Osteoblast (primary cell): ENCODE measurements at places on chromosomes 4 and X.

GRCh38 chrX:98432413-98432812 is 1548.7 kb downstream of the RPA4 start:
- no peak for DNase-seq

GRCh38 chrX:154019061-154019621 is 561 bp downstream of the IRAK1 start:
- DNase-seq: peak; percentile 89

- no peak for DNase-seq
Measured at GRCh38 chr4:79603681-79604080, 195.7 kb upstream of the GK2 start.

DNA sequence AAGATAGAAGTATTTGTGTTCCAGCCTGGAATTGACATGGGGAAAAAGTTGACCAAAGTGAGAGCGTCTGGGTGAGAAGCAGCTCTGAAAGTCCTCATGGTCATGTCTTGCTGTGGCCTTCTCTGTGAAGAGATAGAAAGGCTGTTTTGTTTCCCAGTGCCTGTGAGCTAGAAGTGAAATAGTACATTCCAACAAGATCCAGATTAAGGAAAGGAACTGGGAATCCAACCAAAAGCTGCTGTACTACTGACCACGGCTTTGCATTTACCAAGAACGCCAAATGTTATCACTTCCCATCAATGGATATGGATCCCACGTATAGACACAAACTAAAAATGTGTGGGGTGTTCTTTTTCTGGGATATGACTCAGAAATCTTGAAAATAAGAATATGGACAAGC is 51.2 kb downstream of the TENM3 start:
- no peak for DNase-seq

- no peak for DNase-seq
Measured at GRCh38 chr4:186759990-186760389, 36.3 kb upstream of the FAT1 start.

DNA sequence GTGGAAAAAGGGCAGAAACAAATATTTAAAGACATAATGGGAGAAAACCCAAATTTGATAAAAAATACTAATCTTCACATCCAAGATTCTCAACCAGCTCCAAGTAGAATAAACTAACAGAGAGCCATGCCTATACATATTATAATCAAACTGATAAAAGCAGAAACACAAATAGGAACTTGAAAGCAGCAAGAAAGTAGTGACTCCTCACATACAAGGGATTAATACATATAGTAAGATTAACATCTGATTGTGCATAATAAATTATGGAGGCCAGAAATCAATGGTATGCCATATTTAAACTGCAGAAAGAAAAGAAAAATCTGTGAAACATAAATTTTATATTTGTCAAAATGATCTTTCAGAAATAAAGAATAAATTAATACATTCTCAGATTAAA is 454.3 kb upstream of the PCDH10 start:
- no peak for DNase-seq

GRCh38 chr4:13601048-13601447 is 26.5 kb downstream of the BOD1L1 start:
- DNase-seq: no peak

DNA sequence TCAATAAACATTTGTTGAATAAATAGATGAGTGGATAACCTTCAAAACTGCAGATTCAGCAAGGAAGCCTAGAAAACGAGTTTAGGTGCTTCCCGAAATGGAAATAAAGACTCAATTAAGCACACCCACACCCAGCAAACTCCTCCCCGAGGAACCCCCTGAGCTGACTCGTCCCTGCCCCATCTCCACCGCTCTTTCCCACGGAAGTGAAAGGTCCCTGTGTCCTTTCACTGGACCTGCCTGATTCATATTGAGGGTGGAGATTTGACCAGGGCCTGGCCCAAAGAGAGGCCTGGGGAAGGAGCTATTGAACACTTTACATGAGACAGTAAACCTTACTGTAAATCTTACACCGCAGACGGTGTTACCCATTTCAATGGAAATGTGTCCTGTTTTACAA is 129.1 kb downstream of the CPZ start:
- DNase-seq: peak; percentile 32

GRCh38 chr4:85520765-85521749 is 46.1 kb downstream of the ARHGAP24 start:
- DNase-seq: no peak

GRCh38 chr4:128690011-128690410 is 119.5 kb upstream of the JADE1 start:
- no peak for DNase-seq

DNA sequence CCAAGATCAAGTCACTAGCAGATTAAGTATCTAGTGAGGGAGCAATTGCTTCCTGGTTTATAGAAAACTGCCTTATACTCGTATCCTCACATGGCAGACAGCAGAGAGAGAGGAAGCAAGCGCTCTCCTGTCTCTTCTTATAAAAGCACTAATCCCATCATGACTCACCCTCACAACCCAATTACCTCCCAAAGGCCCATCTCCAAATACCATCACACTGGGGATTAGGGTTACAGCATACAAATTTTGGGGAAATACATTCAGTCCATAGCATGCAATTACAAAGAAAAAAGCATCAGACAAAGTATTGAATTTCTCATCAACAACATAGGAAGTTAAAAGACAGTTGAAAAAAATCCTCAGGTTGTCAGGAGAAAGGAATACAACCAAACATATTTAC is 292.6 kb downstream of the IQCM start:
- DNase-seq: no peak

GRCh38 chrX:30659421-30659820 is 6.2 kb downstream of the GK start:
- DNase-seq: peak; percentile 93

DNA sequence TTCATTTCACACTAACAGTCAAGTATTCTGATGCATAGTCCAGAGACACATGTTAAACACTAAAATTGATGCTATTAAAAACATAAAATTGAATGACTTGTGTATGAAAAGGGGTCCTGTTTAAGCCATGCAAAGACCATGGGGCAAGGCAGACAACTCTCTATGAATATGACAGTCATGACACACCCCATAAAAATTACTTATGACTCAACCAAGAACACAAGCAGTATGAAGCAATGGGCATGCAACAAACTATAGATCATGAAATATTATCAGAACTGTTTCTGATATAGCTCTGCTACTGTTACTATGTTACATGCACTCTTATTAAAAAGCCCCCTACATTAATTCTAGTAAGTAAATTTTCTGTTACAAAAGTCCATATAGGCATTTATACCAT is 57.5 kb upstream of the ZCCHC13 start:
- peak; percentile 50 for DNase-seq

DNA sequence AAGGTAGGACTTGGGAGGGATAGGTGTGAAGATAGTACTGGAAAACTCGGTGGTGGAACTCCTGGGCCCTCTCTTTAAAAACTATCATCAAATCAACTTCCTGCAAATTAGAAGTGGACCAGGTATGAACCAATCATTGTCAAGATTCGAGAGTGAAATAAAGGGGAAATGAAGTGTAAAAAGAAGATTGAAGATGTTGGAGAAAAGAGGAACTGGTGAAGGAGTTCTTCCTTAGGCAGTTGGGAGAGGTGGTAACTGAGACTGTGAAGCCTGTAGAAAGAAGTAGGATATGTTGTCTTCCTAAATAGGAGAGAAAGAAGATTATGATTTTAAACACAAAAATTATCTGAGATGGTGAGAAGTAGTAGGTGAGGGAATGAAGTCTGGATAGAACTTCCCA is 212.2 kb downstream of the PPP1R2C start:
- DNase-seq: no peak

DNA sequence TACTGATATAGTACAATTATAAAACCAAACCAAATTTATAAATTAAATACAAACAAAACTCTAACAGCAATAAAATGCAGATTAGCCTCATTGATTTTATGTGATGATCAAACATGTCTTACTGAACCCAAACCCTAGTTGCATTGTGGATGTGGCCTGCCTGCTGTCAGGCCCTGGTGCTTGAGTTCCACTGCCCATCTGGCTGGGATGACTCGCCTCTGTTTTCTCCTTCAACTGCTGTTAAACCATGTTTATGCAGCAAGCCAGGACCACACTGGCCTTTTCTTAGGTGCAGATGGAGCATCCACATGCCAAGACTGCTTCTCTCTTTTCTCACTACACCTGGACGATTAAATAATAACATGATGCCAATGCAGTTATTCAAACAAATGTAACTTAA is 22.6 kb downstream of the NAP1L5 start:
- peak; percentile 36 for DNase-seq

GRCh38 chrX:2351999-2352995 is 148.5 kb downstream of the DHRSX start:
- DNase-seq: peak; percentile 92

GRCh38 chr4:88212253-88212561 is 53.8 kb upstream of the ABCG2 start:
- no peak for DNase-seq

DNA sequence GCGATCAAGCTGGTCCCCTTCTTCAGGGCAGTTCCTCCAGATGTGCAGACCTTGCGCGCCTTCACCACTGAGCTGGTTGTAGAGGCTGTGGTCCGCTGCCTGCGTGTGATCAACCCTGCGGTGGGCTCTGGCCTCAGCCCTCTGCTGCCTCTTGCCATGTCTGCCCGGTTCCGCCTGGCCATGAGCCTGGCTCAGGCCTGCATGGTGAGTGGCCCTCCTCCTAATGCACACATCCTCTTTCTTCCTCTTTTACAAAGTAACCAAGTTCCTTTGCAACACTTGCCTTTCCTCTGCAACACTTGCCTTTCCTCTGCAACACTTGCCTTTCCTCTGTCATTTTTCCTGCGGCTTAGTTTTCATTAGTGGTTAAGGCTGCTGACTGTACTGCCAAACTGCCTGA is 1.8 kb downstream of the CCDC22 start:
- DNase-seq: peak; percentile 57

- DNase-seq: no peak
Measured at GRCh38 chr4:38275331-38276100, 315.3 kb downstream of the PTTG2 start.

DNA sequence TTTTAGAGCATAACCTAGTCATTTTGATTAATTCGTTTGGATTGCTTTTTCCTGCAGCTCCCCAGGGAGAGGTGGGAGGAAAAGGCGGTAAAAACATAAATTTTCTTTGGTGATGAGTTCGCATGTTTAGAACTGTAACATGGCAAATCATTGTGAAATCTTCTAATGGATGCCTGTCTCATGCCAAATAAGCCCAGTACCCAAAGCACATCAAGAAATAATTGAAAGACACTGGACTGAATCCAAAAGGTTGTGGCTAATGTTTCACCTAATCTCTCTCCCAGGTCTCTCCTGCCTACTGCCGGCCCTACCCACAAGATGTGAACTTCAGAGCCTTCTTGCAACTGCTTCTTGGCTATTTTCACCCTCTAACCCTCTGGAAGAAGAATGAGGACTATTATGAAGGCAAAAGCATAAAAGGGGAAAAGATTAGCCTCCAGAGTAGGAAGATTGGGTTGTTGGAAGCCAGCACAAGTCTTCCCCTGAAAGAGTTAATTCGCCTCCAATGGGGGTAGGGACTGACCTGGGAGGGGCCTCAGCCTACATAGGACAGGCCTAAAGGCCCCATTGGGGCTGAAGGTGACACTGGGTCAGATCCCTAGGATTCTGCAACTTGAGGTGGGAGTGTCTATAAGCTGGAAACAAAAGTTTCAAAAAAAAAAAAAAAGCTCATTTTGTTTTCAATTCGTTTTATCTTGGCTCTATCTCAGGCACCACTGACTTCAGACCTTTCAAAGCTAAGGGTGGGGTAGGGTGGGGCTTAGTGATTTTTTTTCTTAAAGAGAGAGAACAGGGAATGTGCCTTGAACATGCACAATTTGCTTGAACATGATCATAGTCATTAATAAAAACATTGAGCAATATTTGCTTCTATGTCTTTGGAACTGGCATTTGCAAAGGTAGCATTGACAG is 278.6 kb upstream of the KLF3 start:
- DNase-seq: no peak

- DNase-seq: no peak
Measured at GRCh38 chr4:10198365-10198764, 81.8 kb upstream of the WDR1 start.

DNA sequence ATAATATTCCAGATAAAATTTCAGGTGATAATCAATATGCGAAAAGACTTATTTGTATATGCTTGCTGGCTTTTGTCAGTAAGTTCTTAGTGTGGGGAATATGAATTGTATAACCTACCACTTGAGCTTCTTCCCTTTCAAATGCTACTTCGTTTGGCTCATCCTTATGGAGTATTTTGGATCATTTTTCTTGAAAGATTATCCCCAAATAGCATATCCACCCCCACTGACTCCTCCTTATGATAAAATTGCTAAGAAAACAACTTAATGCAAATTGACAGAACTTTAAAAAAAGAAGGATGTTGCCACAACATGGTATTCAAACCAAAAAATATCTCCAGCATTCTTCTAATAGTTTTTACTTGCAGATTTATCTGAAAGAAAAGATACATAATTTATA is 393.3 kb downstream of the PPP3CA start:
- DNase-seq: no peak

DNA sequence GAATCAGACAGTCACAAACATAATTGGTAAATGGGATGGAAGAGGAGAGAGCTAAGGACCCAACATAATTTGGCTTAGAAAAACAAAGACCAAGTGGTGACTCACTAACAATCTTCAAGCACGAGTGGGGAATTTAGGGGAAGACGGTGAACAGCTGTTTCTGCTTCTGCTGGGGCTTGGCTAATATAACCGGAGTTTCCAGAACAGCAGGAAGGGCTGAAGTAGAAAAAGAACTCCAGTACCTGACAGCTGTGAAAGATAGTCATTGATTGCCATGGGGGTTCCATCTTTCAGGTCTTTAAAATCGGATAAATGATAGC is 290.9 kb upstream of the LDB2 start:
- DNase-seq: no peak

DNA sequence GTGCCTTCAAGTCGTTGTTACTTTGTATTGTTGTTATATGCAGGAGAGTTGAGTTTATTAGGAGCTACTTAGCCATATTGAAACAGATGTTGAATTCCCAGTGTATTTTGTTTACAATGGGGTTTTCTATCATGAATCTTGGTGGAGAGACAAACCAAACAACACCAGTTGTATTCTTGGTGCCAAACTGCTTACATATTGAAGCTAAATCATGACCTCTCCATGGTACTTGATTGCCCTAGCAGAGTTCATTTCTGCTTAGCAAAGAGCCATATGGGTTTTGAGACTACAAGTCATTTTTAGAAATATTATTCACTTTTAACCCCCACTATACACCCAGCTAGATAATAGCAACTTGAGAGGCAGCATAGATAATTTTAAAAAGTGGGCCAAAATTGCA is 85.4 kb downstream of the ADGRG4 start:
- DNase-seq: no peak

- DNase-seq: peak; percentile 99
Measured at GRCh38 chrX:154378059-154378798, 866 bp upstream of the EMD start.

DNA sequence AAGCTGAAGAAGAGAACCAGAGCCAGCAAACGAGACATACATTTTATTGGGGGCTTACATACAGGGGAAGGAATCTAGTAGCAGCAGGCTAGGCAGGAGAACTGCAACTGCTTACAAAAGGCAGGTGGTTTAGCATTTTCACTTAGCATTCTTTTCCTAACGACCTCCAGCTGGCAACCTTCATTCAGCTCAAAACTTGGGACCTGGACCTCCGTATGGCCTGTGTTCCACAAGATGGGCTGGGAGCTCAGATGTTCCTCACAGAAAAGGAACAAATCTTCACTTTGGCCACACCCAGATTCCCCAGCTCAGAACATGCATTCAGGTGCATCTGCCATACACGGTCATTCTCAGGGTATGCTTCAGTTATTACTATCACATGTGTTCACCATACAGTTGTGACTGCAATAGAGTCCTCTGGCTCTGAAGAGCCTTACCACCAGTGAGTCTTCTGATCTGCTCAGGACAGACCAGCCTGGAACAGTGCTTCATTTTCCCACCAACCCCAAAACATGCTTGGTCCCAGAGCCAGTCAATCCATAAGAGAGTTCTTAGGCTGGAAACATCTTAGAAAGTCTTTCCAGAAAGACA is 29.6 kb upstream of the AP1AR start:
- no peak for DNase-seq
